Heart right ventricle (tissue), 16 donors: ENCODE measurements at places on chromosomes 3 and 15. TPM values are rescaled to one million over a fixed set of nuclear protein-coding genes. Genes with fewer than 3 reads are reported as not detected.

DNA sequence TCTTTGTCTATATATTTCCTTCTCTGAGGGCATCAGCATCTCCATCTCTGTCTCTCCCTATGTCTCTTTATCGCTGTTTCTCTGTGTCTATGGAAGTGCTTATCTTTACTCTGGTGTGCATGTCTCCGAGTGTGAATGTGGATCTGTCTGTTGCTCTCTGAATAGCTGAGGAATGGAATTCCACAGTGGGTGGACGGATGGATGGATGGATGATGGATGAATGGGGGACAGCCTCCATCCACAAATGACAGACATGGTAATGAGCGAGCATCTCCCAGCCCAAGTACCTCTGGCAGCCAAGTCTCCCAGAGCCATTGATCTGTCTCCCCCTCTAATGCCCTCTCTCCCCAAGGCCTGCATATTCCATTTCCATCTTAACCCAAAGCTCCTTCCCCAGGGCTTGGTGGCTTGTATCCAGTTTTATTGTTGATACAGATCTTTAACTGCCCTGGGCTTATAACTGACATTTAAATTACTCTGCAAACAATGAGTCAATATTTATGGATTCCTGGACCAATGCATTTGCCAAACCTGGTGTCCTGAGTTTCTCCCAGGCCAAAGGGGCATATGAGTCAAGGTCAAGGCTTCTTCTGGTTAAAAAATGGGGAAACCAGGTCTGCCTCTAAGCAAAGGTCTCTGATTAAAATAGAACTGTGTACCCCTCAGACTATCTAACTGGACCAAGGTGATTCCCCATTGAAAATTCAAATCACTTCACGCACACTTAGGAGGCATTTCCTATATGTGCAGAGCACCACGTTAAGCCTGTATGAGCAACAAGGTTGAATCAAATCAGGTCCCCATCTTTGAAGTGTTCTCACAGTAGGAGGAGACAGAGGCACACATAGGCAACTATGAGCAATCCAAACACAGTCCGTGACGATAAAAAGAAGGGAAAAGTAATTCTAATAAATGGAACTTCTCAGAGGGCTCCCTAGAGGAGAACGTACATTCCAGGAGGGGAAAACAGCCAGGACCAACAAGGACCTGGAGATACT, 109.9 kb downstream of the TLE3 start:
- no peak for DNase-seq

DNA sequence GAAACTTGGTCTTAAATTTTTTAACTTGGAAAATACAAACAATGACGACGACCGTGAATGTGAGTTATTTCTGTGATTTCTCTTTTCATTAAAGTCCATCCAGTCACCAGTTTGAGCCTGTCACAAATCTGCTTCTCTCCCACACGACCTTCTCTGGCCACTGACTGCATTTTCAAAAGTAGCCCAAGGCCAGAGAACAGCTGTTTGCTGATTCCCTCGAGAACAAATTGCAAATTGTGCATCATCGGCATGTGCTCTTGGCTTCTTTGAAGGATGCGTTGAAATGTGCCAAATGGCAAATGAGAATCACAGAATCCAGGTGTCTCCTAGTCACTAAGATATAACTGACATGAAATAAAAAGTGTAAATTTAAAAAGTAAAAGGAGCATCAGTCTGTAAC, 106.4 kb downstream of the AQP9 start:
- DNase-seq: no peak

- no peak for DNase-seq
Measured at GRCh38 chr3:136559896-136560295, 192.3 kb downstream of the STAG1 start.

DNA sequence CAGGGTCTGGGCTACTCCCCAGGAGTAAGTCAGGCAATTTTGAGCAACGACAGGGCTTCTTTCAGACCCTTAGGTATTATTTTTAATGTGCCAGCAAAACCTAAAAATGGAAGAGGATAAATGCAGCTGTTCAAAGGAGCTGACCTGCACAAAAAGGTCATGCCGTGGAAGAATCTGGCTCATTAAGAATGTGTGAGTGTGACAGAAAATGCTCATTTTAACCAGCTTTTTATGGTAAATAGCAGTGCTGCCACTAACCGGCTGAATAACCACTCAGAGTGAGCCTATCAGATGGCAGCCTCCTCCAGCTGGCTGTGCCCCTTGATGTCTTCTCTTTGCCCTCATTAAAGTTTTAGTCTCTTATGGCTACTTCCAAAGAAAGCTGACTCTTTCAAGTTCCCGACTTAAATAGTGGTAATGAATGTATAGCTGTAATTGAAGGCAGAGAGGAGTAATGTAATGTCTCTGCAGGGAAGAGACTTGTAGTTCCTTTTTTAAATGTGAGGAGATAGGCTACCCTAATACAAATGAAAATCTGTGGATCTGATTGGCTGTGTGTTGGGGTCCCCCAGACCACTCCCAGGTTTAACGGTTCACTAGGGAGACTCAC, 9.5 kb upstream of the FSTL1 start:
- DNase-seq: no peak

- DNase-seq: no peak
Measured at GRCh38 chr15:67177752-67178151, 76.7 kb downstream of the AAGAB start.

DNA sequence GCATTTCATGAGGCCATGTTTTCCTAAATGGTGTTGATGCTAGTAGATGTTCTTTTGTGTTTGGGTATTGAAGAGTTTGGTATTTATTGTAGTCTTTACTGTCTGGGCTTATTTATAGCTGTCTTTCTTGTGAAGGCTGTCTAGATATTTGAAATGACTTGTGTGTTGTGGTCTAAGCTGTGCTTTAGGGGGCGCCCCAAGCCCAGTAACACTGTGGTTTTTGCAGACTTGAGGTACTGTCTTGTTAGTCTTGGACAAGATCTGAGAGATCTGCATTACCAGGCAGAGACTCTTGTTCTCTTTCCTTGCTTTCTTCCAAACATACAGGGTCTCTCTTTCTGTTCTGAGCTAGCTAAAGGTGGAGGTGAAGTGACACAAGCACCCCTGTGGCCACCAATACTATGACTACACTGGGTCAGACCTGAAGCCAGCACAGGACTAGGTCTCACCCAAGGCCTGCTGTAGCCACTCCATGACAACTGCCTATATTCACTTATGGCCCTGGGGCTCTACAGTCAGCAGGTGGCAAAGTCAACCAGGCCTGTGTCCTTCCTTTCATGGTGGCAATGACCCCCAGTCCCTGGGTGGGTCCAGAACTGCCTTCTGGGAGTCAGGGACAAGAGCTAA, 152.1 kb upstream of the TBC1D5 start:
- DNase-seq: no peak

DNA sequence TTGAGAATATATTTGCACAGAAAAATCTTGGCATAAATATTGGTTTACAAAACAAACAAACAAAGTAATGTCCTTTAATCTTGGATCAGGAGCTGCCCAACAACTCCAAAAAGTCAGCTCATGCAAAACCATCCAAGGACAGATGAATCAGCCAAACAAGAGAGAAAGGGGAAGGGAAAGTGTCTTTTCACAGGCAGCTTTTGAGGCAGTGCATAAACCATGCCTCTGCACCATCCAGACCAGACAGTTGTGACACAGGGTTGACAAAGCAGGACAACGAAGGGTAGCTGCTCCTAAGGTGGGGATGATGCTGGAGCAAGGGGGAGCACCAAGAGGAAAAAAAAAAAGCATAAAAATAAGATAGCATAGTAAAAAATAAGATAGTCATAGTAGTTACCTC, 8.7 kb downstream of the CD86 start:
- DNase-seq: no peak

GRCh38 chr3:160665231-160665630, 11.7 kb upstream of the ARL14 start:
- no peak for DNase-seq

The CYP8B1 gene
- total RNA-seq: not detected

The FAM3D gene
- not detected for total RNA-seq

GRCh38 chr15:35014241-35014640, 26.2 kb upstream of the ZNF770 start:
- no peak for DNase-seq

The ALDH1A3 gene
- 2.4 TPM for total RNA-seq

GRCh38 chr3:15241341-15241740, 35.3 kb downstream of the CAPN7 start:
- DNase-seq: no peak

DNA sequence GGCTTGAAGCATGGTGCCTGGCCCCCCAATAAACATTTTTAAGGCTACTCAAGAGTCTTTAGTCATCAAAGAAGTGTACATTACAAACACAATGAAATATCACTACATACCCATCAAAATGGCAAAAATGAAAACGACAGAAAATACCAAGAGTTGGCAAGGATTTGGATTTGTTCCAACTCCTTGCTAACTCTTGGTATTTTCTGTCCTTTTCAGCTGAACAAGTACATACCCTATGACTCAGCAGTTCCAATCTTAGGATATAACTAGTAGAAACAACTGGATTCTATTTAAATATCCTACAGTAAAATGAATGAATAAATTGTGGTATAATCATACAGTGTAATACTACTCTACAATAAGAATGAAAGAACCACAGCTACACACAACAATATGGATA, 25.1 kb upstream of the GABPB1 start:
- no peak for DNase-seq

DNA sequence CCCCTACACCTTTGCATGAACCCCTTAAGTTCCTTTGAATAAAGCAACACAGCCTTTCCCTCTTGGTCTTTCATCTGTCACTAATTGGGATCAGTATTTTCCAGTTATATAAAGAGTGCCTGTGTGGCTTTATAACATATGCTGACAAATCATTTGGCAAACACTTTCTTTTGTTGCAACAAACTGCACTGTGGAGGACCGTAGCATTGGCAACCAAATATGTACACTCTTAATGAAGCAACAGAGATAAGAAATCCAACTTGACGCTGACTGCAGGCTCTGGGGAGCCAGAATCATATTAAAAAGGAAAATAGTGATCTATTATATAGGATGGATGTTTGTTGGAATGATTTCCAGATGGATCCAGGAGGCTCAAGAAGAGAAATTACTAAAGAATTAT, 120.1 kb upstream of the PRICKLE2 start:
- DNase-seq: no peak

GRCh38 chr3:27024493-27024892, 344.7 kb downstream of the NEK10 start:
- DNase-seq: no peak

The GXYLT2 gene
- total RNA-seq: 16.2 TPM

The BDH1 gene
- total RNA-seq: 60.1 TPM

DNA sequence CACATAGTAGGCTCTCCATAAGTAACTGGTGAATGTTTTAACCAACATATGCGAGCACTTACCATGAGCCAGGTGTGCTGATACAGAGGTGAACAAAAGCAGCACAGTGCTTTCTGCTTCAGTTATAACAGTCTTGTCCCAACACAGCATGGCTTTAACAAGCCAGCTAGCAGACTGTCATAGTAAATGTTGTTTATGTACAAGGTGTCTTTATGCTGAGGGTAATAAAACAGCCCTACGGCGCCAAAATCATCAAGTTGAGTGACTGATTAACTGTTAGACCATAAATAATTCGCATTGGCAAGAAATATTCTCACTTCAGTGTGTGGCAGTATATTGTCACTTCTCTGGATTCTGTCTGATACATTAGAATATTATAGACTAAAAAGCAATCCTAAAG, 646.0 kb upstream of the CFAP20DC start:
- DNase-seq: no peak

GRCh38 chr3:62708638-62709373, 166.4 kb downstream of the CADPS start:
- no peak for DNase-seq

GRCh38 chr3:58581328-58582091, 4.3 kb upstream of the FAM107A start:
- no peak for DNase-seq

DNA sequence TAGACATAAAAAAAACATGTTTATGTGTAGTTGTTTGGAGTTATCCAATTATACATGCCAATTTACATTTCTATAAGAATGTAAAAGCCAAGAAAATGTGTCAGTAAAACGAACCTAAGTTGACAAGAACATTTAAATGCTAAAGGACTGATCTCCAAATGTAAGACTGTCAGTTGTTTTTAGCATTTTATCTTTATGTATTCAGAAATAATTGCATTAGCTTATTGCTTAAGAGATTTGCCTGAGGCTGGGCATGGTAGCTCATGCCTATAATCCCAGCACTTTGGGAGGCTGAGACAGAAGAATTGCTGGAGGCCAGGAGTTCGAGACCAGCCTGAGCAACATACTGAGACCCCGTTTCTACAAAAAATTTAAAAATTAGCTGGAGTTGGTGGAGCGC, 26.9 kb downstream of the PXK start:
- DNase-seq: no peak

GRCh38 chr3:191303596-191303995, 25.6 kb upstream of the CCDC50 start:
- no peak for DNase-seq

The GOLGA8G gene
- not detected for total RNA-seq

- DNase-seq: no peak
Measured at GRCh38 chr3:157065201-157065600, 94.7 kb downstream of the CCNL1 start.

DNA sequence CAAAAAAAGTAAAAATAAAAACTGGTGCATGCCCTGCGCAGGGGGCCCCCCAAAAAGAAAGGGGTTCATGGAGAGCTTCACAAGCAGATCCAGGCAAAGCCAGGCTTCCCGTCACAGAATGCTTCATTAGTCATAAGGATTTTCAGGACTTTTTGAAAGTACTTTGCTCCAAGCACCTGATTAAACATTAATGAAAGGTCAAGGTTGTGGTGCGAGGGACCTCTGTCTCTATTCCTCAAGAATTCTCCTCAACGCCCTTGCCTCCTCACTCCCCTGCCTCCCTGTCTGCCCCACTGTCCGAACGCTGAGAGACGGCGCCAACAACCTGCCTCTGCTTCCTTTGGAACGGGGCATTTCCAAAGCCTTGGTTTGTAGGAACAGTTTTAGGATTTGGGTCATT, 240.1 kb upstream of the IGF1R start:
- no peak for DNase-seq

GRCh38 chr3:175857666-175858270, 998.6 kb downstream of the NAALADL2 start:
- DNase-seq: no peak

DNA sequence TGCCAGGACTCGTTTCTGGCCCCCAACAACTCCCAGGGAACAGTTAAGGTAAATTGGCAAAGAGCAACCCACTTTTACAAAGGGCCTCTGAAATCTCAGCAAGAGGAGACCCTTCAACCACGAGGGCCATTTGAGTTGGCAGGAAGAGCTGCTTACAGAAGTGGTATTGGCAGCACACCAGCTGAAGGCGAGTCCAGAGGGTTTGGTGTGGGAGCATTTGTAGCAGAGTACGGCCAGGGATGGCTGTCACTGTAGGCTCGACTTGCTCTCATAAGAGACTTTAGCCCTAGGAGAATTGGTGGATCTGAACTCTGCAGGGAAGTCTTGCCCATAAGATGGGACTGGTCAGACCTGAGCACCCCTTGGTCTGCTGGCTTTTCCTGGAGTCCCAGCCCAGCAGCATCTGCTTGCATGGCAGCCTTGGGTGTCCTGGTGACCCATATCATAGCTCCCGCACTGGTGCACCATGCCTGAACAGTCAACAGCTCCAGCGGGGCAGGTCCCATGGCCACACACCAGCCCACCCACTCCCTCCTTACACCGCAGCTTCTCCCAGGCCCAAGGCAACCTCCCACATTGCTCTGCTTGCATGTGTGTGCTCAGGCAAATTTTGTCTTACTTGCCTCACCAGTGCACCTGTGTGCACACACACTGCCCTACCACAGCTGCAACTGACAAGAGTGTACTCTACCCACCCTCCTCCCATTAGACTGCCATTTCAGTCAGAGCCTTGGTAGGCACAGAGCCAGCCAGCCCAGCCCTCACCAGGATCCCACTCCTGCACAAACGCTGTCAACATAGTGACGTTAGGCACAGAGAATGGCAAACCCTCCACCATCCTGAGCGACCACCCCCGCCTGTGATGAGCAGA, 861.6 kb upstream of the DPPA4 start:
- no peak for DNase-seq

- DNase-seq: no peak
Measured at GRCh38 chr15:32878342-32878741, 160.5 kb downstream of the GREM1 start.
